ENCODE measurements at places on chromosomes 3 and 15.

- DNase-seq = no peak
Measured at GRCh38 chr3:171218069-171218468, 191.5 kb upstream of the SLC2A2 start.

- DNase-seq = no peak
Measured at GRCh38 chr15:99734575-99734974, 1.3 kb upstream of the LYSMD4 start.

- DNase-seq = no peak
Measured at GRCh38 chr3:197737749-197738462, 1.2 kb upstream of the RUBCN start.

GRCh38 chr3:40875581-40875980, 323.7 kb upstream of the CTNNB1 start:
- DNase-seq = no peak

DNA sequence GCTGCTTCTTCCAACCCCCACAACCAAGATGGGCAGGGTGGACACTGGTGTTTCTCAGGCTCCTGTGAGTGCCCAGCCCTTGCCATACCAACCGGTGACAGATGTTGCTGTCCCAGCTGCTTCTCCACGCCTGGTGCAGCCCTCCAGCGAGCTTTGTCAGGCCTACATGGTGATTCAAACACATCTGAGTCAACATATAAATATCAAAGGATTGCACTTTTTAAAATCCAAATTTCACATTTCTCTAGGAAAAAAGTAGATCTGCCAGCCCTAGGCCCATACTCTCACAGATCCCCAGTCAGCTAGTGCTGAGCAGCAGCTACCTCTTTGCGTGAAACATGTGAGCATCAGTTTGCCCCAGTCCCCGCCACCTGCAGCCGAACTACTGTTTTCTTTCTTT, 52.7 kb downstream of the RPN1 start:
- no peak for DNase-seq

GRCh38 chr3:42906070-42906847, at the start of gene ZNF662:
ZNF662 (plus strand) TSS chr3:42906142; CDS start chr3:42908115, 1,973 bp downstream.
- peak; percentile 6 for DNase-seq

DNA sequence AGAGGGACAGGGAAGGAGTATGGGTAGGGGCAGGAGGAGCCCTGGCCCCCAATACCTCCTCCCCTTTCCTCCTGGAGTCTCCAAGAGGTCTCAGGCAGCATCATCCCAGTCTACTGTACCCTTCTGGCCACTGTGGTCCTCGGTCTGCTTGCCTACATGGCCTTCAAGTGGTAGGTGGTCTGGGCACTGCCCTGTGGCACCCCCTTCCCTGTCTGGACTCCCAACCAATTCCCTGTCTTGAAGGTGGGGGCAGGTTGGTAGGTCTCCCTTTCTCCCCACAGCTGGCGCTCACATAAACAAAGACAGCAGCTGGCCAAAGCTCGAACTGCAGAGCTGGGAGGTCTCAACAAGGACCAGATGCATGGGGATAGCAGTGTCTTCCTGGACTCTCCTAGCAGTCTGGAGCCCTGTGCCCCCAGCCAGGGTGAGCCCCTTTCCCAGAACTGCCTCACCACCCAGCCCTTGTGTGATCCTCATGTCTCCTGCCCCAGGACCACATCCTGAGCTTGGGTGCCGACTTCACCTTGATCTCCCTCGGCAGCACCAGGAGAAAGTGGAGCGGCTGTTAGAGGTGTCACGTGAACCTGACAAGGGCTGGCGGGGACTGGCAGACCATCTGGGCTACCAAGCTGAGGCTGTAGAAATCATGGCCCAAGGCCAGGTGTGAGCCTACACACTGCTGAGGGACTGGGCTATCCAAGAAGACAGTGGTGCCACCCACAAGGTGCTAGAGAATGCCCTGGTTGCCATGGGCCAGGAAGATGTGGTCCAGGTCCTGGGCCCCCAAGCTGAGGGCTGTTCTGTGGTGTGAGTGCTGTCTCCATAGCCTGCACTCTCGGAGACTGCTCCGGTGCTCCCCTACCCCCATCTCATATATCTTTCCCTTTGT, 33.1 kb downstream of the NBEAL2 start:
- DNase-seq = no peak

DNA sequence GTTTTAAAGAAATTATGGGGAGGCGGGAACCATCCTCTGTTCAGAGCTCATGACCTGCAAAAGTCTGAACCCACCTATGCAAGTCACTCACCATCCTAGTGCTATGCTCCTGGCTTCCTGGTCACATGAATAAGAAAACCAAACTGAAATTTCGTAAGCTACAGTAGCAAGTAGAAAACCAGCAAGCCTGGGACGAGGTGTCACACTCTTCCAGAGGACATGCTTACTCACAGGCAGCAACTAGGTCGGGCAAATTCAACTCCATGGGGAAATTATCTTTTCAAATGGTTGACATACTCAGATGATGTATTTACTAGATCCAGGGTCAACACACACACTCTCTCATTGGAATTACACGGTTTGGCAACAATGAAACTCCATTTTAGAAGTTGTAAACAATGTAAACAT, 31.3 kb downstream of the LDHAL6B start:
- no peak for DNase-seq

DNA sequence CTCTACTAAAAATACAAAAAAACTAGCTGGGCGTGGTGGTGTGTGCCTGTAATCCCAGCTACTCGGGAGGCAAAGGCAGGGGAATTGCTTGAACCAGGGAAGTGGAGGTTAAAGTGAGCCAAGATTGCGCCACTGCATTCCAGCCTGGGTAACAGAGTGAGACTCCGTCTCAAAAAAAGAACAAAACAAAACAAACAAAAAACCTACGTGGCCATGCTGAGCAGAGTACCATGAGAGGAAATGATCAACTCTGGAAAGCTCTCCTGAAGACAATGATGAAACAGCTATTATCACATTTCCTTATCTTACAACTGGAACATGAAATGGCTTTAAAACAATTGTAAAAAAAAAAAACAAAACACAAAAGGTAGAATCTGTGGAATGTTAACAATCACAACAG, 75.2 kb downstream of the CHSY1 start:
- DNase-seq = no peak
